ENCODE measurements at places on chromosomes 5 and 9.

DNA sequence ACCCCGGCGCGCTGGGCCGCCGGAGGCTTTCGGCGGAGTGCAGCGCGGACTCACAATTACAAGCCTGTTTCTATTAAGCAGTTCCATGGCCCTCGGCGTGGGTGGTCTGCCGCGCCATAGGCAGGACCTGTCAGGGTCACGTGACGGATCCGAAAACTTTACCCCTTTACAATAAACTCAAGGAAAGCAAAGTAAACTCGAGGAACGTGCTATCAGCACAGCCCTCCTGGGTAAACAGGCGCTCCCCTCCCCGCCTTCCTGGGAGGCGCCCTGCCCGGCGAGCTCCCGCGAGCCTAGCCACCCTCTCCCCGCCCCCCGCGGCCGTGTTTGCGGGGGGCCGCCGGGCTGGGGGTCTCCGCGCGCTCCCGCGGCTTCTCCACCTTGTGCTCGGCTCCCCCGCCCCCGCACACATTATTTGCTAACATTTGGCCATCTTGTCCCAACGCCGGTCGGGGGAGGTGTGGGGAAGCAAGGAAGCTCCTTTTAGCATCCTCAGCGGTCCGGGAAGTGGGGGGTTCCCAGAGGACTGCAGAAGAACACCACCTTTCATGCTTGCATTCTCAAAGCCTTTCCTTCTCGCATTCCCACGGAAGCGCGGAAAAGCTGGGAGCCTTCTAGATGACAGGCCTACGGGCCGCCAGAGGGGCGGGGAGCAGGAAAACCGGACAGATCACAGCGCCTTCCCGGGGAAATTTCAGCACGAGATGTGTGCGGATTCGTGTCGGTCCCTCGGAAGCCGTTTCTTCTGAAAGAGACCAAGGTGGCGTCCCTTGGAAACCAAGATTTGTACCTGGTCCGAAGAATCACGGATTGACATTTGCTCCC lies at the start of gene PTCH1:
Gene PTCH1 (minus strand): TSS at position 238 of the 825 bp plus-strand sequence.
- no peak for DNase-seq

- DNase-seq, result no peak
Measured at GRCh38 chr5:173752653-173753052, 135.5 kb upstream of the CPEB4 start.

DNA sequence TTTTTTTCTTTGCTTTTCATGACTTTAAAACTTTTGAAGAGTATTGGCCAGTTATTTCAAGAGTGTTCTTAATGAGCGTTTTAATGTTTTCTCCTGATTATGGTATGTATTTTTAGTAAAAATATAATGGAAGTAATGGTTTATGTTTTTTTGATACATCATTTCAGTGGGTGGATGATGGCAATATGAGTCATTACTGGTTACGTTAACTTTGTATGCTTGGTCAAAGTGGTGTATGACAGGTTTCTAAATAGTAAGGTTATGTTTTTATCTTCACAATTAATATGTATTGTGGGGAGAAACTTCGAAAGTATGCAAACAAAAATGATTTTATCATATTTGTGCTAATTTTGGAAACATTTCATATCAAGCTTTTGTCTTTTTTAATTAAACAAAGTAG lies 176.7 kb upstream of the PRDM9 start:
- no peak for DNase-seq

DNA sequence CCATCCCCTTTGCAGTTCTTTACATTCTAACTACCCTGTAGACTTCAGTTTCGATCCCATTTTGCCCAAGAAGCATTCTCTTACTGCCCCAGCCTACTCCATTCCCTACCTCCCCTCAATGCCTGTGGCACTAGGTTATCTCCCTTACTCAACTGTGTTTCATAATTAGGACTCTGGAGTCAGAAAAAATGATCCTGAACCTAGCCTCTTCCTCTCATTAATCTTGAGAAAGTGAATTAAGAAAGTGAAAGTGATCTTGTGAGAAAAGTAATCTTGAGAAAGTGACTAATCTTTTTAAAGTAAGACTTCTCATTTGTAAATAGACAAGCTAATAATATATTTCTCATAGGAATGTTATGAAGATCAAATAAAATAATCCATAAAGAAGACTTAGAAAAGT lies 444.0 kb upstream of the TRPC7 start:
- no peak for DNase-seq

- no peak for DNase-seq
Measured at GRCh38 chr9:1094749-1095148, 44.6 kb downstream of the DMRT2 start.

DNA sequence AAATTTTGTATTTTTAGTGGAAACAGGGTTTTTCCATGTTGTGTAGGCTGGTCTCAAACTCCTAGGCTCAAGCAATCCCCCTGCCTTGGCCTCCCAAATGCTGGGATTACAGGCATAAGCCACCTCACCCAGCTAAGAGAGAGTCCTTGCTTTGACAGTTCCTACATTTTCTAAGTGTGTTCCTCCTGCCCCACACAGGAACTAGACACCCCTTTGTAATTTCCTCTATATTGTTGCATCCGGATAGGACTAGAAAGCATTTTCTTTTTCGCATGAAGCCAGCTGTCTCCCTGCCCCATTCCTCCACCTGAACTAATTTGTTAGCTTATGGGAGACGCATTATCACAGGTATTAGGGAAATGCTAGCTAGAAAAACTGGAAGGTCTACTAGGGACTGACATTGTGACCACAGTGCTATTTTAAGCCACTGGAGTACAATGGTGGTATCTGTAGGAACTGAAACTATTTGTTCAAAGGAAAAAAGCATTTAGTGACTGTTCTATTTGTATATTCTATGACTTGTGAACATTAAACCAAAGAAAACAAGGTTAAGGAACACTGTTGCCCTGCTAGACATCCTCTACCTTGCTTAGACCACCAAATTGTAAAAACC lies 214.1 kb downstream of the SMARCA2 start:
- DNase-seq, result no peak

DNA sequence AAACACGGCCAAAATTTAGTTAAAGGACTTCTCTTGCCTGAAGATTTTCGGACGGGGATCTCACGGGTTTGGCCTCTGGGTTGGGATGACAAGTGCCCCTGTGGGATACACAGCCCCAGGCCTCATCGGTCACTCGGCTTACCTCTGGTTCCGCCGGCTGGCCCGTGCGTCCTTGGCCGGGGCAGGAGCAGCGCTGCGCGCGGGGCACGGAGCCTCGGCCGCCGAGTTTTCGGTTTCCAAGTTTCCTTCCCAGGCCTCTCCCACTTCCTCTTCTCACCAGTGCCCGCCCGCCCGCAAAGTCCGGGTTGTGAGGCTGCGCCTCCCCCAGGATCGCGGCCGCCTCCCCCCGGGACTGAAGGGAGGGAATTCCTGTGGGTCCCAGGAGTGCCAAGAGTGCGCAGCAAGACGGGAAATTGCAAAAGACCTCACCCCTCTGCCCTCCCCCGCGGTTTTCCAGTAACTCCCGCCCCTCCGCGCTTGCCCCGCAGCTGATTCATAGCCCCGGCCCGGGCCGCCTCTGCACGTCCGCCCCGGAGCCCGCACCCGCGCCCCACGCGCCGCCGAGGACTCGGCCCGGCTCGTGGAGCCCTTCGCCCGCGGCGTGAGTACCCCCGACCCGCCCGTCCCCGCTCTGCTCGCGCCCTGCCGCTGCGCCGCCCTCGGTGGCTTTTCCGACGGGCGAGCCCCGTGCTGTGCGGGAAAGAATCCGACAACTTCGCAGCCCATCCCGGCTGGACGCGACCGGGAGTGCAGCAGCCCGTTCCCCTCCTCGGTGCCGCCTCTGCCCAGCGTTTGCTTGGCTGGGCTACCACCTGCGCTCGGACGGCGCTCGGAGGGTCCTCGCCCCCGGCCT lies at the start of gene OSMR:
Gene OSMR (plus strand): TSS at position 487 of the 853 bp plus-strand sequence. CDS start 23,033 bp downstream, outside the sequence.
- DNase-seq, result no peak

- no peak for DNase-seq
Measured at GRCh38 chr9:111726949-111727348, 65.5 kb downstream of the GNG10 start.

- DNase-seq, result no peak
Measured at GRCh38 chr5:1011226-1011631, 2.6 kb downstream of the NKD2 start.

- DNase-seq, result no peak
Measured at GRCh38 chr5:53825926-53826325, 265.5 kb downstream of the NDUFS4 start.

GRCh38 chr5:89349246-89349980 lies 466.4 kb upstream of the MEF2C start:
- peak; percentile 43 for DNase-seq

- DNase-seq, result no peak
Measured at GRCh38 chr9:123978981-123979380, 32.6 kb upstream of the LHX2 start.

- no peak for DNase-seq
Measured at GRCh38 chr5:66713998-66714397, 117.8 kb downstream of the MAST4 start.

DNA sequence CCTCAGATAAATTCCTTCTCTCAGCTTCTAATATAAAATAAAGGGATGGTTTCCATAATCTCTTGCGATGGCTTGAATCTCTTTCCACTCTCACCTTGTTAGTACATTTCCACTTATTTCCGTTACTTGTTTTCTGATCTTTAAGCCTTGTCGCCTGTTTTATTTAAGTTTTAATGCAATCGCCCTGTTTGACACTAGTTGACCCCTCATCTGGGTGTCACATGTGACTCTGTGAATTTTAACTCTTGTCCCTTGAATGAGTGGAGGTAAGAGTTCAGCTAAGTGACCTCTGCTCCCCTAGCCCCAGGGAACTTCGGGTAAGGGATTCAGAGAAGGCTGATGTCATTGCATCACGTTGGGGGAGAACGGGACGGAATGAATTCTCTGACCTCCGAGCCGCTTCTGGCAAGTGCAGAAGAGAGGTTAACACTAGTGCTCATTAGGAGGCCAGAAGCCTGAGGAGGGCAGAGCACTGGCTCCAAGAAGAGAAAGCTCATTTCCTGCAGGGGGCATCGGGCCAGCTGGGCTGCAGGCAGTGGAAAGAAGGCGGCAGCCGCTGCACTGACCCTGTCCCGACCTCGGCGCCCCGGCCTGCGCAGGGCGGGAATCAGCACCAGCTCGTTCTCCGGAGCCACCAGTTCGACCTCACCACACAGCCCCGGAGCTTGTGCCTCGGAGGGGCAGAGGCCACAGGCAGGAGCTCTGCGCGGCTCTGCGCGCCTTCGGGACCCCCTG lies 569 bp downstream of the HINT2 start:
- no peak for DNase-seq

GRCh38 chr9:100290714-100291113 lies 62.0 kb downstream of the TEX10 start:
- DNase-seq, result no peak

DNA sequence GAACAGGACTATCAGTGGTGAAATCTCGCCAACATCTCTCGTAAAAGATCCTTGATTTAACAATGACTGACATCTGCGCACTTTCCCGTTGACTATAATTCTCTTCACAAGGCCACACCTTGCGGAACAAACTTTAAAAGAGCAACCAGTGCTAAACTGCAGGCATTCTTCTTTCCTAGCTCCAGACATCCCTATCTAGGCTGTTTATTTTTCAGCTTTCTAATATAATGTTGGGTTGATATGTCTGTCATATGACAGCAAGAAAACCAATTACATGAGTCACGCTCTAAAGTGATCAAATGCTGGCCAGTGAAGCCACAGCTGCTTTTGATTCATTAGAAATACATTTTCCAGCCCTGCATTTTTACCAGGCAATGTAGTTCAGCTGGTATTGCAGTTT lies 162.5 kb downstream of the ELAVL2 start:
- no peak for DNase-seq

- no peak for DNase-seq
Measured at GRCh38 chr5:150180241-150181026, 9.4 kb upstream of the SLC6A7 start.

- no peak for DNase-seq
Measured at GRCh38 chr5:142320430-142320738, 4.4 kb downstream of the SPRY4 start.

DNA sequence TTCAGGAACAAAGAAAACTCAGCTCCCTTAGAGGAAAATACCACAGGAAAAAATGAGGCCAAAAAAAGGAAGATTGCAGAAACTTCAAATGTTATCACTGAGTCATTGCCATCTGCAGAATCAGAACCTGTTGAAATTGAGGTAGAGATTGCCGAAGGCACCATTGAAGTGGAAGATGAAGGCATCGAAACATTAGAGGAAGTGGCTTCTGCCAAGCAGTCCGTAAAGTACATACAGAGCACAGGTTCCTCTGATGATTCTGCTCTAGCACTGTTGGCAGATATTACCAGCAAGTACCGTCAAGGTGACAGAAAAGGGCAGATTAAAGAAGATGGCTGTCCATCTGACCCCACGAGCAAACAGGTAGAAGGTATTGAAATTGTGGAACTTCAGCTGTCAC lies 30.8 kb upstream of the NIM1K start:
- DNase-seq, result no peak

GRCh38 chr5:14759744-14760547 lies 95.4 kb downstream of the OTULIN start:
- no peak for DNase-seq

DNA sequence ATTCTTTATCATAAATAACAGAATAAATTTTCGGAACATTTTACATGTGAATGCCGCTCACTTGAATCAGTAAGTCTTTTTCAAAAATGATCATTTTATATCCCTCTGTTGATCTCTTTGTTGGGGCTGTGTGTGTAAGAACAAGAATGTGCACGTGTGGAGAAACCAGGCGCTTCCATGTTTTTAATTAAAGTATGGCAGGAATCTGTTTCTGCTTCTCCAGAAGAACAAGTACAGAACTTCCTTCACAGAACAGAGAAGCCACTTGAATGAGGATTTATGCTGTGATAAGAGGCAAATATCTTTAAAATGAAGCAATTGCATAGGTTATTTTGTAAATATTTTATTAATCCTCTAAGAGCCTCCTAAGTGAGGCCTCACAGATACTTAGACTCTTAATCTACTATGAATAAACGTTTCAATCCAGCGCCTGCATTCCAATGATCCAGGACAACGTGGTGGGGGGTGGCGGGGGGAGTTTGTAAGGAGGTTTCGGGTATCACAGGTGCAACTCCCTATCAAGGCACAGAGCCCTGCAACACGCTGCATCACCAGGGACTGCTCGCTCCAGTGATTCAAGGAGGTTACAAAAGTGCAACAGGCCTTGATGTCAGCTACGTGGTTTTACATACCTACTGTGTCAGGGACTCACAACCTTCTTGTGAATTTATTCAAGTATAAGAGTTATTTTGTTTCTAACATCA lies 409.2 kb downstream of the BNC2 start:
- DNase-seq, result no peak

GRCh38 chr9:71886015-71886414 lies 25.0 kb downstream of the ABHD17B start:
- no peak for DNase-seq

All from NCI-H1436 treated with DMSO at 0.1 percent for 48 hours (cell line).